Stimulated activated CD8-positive, alpha-beta memory T cell treated with anti-CD3 and anti-CD28 coated beads, Interleukin-4, amount 100 ng/mL, for 1 hour (primary cell): ENCODE measurements at places on chromosomes 13 and 19.

- DNase-seq: no peak
Observed at GRCh38 chr13:46603165-46603603, 50.2 kb downstream of the LRCH1 start.

GRCh38 chr19:15640294-15640903 is at the start of gene CYP4F3:
TSS of gene CYP4F3 (plus strand) at chr19:15640897. CDS start at chr19:15641416, 519 bp downstream.
- no peak for DNase-seq

DNA sequence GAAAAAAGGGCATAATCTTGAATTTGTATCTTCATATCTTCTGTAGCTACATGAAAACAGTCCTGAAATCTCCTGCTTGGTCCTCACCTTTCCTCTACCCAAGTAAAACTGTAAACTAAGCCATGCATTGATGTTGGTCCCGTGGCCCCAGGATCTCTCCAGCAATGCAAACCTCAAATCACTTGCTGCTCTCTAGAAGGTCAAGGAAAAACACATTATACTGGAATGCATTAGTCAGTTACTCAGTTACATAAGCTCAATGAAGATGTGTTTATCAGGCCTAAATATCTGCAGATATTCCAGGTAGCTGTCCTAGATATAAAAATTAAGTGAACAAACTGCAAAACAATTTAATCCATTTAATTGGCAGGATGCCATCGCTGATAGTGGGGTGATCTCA is 261.8 kb downstream of the ABCC4 start:
- no peak for DNase-seq

DNA sequence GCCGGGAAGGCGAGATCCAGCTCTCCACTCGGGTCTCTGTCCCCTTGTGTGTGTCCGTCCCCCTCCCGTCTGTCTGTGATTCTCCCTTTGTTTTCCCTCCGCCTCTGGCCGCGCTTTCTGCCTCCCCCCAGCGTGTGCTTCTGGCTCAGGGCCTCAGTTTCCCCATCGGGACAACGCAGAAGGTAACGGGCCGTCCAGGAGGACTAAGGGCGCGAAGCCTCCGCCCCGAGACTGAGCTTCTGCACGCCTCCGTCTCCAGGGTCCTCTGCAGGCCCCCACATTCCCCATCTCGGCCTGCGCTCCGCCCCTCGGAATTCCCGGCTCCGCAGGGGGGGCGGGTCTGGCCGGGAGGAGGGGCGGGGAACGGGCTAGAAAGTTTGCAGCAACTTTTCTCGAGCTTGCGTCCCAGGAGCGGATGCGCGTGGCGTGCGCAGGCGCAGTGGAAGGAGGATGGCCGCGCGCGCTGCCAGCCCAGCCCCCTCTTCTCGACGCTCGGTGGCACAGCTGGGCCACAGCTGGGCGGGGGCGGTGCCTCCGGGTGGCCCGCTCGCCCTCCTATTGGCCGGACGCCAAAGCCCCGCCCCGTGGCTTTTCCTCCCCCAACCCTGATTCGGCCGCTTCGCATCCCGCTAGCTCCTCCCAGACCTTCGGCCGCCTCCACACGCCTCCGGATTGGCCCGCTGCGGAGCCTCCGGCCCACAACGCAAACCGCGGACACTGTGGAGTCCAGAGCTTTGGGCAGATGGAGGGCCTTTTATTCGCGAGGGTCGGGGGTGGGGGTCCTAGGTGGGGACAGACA is at the start of gene SIX5:
TSS of gene SIX5 (minus strand) at position 269 of the 799 bp plus-strand sequence. CDS start 408 bp downstream, outside the sequence.
- peak; percentile 89 for DNase-seq

DNA sequence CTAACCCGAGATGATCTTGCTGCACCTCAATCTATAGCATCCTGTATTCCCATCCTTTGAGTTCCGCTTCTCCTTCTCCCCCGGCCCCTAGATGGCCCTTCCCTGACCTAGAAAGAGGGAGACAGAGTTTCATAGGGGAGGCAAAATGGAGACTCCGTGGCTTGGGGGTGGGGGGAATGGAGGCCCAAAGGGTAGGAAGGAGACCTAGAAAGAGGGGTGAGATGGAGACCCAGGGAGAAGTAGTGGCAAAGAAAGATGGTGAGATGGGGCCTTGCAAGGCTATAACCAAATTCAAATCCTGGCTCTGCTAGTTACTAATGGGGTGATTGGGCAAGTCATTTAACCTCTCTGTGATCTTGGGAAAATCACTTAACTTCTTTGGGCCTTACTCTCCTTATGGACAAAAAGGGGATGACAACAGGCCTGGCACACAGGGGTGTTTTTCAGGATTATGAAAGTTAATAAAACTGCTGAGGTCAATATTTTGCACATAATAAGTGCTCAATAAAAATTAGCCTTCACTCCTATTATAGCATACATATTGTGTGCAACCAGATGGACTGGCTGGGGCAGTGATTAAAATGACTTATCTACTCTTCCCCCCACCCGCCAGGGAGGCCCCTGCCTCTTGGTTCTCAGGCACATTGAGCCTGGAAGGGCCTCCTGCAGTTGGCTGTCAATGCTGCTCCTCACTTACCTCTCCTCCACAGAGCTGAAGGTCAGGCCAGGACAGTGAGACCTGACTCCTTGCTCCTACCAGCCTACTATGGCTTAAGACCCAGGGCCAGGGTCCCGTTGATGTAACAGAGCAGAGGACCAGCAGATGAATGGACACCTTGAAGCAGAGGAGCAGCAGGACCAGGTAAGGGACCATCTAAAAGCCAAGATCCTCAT is 633 bp downstream of the SPHK2 start:
- DNase-seq: no peak

DNA sequence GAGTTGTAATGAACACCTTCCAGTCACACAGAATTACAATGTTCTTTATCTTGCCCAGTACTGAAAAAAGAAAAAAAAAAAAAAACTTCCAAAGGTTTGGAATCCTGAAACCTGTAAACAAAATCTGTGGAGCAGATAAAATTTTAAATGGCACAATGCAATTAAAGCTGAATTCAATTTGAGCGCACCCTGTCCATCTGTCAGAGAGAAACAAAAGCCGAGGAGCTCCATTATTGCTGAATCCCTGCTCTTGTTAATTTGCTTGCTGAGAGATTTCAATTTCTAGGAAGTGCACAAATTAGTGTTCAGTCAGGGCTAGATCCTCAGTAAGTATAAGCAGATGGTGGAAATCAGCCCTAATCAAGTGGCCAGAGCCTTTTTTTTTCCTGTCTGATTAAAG is 65.2 kb downstream of the DACH1 start:
- no peak for DNase-seq

- no peak for DNase-seq
Observed at GRCh38 chr13:62663767-62664166, 1248.1 kb upstream of the PCDH20 start.

GRCh38 chr13:109336730-109337129 is 449.7 kb downstream of the IRS2 start:
- DNase-seq: no peak

DNA sequence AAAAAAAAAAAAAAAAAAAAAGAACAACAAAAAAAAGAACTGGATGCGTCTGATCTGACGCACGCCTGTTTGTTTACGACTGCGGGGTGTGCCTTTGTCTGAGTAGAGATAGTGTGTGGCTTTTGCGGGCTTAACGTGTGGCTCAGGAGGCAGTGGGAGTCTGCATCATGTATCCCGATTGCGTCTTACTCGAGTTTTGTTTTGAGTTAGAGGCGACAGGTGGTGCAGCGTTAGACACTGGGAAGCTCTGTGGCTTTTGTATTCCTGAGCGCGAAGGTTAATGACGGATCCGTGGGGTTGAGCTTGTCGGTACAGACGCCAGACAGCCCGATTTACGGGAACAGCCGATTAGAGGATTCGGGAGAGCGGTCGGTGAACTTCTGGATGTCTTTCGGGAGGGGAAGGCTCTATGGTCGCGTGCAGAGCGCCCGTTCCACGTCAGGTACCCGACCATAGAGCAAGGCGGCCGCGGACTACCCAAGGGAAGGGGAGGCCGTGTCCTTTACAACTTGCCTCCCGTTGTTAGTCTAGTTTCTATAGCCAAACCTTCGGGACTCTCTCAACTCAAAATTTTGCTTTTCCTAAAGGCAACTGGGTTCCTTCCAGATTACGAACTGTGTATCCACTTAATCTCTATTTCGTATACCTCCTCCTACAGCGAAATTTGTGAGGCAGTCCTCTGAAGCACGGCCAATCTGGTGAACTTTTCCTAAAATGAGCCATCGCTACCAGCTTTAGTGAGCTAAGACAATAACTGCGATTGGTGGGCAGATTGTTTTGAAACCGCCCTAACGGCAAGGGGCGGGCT is 926 bp upstream of the HNRNPUL1 start:
- peak; percentile 66 for DNase-seq

DNA sequence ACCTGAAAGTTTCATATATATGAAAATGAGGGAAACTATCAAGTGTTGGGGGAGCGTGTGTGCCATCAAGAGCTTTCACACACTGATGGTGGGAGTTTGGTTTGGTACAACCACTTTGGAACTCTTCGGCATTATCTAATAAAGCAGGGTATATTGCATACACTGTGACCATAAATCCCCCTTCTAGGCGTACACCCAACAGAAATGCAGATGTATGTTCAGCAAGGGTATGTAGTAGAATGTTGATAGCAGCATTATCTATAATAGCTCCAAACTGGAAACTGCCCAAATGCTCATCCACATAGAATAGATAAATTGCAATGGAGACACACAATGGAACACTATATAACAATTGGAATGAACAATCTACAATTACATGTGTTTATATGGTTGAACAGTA is 70.8 kb downstream of the FAM216B start:
- no peak for DNase-seq

- no peak for DNase-seq
Observed at GRCh38 chr13:50080911-50081678, 65.9 kb downstream of the KCNRG start.

DNA sequence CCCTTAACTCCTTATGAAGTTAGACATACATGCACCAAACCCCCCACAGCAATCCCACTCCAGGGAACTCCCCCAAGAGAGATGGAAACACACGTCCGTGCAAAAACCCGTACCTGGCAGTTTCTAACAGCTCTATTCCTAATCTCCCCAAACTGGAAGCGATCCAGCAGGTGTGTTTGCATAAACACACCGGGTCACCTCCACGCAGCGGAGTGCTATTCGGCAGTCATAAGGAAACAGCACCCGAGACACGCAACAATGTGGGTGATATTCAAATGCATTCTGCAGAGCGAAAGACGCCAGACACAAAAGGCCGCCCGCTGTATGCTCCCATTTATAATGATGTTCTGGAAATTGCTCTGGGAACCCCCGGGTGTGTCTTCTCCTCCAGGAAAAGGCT is 6.8 kb upstream of the ZNRF4 start:
- DNase-seq: no peak

- DNase-seq: no peak
Observed at GRCh38 chr19:55147545-55148251, 1.3 kb downstream of the TNNT1 start.

GRCh38 chr13:38086721-38087120 is 217.1 kb upstream of the TRPC4 start:
- DNase-seq: no peak

GRCh38 chr19:40110570-40110969 is 19.8 kb upstream of the ZNF780A start:
- DNase-seq: no peak

DNA sequence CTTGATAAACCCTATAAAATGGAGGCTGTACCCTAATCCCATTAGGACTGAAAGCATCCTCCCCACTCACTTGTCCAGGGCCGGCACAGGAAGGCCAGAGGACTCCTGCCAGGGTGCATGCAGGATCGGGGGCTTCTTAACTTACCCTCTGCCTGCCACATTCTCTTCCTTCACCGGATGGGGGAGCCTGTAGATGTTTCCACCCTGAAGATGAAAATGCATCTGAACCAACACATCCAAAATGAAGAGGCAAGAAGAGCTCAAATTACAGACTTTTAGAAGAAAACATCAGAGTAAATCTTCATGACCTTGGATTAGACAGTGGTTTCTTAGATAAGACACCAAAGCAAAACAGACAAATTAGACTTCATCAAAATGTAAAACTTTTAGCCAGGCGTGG is 25.9 kb upstream of the NAPA start:
- DNase-seq: no peak

- no peak for DNase-seq
Observed at GRCh38 chr13:33918199-33918932, 100.4 kb downstream of the RFC3 start.

- DNase-seq: no peak
Observed at GRCh38 chr19:38617764-38618589, at the start of gene MAP4K1. TSS of gene MAP4K1 (minus strand) at chr19:38617953. CDS start at chr19:38617895, 58 bp downstream.

- DNase-seq: no peak
Observed at GRCh38 chr13:68261105-68261504, 1031.0 kb upstream of the PCDH9 start.

- DNase-seq: no peak
Observed at GRCh38 chr19:16185768-16186123, 536 bp downstream of the FAM32A start.

DNA sequence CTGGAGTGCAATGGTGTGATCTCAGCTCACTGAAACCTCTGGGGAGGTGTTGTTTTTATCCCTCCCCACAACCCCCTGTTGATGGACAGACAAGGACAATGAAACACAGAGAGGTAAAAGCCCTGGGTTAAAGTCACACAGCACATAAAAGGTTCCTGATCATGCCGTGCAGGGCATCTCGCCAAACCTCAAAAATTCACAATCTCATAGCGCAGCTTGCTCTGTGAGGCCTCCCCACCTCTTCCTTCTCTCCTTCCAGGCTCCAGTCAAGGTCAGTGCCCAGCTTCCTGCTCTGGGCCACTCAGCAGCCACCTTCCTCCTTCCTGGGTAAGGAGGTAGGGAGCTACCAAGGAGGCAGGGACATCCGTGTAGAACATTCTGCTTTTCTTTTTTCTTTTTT is 2.3 kb downstream of the FUT2 start:
- no peak for DNase-seq

- DNase-seq: no peak
Observed at GRCh38 chr13:75181906-75182305, 300.1 kb downstream of the TBC1D4 start.
